ENCODE measurements at places on chromosomes 13 and 19.

DNA sequence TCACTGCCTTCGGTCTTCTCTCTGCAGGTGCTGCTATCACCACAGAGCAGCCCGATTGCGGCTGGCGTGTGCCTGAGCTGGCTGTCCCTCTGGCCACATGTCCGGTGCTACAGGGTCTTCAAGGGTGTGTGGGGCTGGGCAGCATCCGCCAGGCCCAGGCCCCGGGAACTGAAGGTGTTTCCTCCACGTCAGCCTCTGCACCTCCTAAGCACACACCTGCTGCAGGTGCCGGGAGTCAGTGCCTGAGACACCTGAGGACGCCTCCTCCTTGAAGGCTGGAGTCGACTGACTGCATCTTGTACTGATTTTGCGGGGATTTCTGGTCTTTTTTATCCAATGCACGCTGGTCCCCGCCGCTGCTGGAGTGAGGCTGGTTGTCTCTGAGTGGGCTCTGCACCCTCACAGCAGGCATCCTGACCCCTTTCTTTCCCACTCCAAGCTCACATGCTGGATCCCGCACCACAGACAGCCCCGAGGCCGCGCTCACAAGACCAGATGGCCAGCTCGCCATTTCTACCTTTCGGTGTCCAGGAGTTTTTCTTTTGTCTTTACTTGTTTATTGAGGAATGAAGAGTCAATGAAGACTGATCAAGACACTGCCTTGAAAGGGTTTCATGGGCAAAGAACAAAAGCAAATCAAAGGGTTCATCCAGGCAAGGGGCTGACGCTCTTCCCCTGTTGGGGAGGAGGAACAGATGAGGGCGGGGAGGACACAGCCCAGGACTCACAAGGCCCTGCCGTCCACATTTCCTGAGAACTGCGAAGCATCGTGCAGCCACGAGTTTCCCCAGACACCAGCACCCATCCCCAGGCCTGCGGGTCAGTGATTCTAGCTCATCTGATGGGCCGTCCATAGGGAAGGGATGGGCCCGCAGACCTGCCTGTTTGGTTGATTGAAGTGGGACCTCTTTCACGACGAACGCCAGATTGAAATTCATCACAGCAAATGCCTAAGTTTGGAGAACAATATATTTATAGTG lies 203.8 kb upstream of the SOX1 start:
- DNase-seq, result no peak

- DNase-seq, result peak; percentile 36
These were observed 919 bp downstream of the VAV1 start for GRCh38 chr19:6773323-6773931.

GRCh38 chr13:96792736-96793403 lies 201.4 kb downstream of the OXGR1 start:
- no peak for DNase-seq

- DNase-seq, result no peak
These were observed 352.4 kb downstream of the KLF5 start for GRCh38 chr13:73411067-73411809.

DNA sequence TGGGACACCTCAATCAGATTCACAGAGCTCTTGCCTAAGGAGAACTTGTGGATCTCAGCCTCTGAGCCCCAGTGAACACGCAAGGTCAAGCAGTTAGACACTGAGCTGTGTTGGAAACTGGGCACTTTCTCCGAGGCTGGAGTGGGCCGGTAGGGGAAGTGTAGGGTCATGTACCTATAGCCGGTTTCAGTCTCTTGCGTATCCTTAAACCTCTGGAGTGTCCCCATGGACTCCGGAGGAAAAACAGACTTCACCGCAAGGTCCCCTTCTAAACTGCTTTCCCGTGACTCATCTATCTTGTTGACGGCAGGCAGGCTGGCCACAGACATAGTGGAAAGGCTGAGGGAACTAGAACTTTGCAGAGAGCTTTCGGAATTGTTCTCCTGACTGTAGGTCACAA lies 11.3 kb downstream of the IQCN start:
- DNase-seq, result no peak

GRCh38 chr19:40231544-40232424 lies 5.3 kb upstream of the CCNP start:
- DNase-seq, result no peak

GRCh38 chr13:40484101-40484800 lies 182.2 kb downstream of the FOXO1 start:
- DNase-seq, result no peak

- DNase-seq, result no peak
These were observed 2.1 kb upstream of the ANGPTL8 start for GRCh38 chr19:11237321-11237720.

DNA sequence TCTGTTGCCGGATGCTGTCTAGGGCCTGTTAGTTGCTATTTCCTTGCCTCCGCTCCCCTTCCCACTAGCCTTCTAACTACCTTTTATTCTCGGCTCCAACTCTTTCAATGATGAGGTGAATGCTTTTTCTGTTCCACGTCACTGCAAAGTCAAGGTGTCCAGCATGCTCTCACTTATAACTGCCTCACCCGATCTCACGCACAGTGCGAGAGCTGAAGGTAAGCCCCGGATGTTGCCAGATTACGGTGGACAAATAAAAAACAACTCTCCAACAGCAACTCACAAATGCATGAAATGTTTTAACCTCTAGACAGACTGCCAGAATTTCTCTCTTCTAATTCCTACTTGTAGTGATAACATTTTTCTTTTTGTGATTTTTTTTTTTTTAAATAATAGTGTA lies 169.9 kb downstream of the STK24 start:
- DNase-seq, result no peak

GRCh38 chr19:6750062-6750461 lies 10.6 kb downstream of the TRIP10 start:
- no peak for DNase-seq

DNA sequence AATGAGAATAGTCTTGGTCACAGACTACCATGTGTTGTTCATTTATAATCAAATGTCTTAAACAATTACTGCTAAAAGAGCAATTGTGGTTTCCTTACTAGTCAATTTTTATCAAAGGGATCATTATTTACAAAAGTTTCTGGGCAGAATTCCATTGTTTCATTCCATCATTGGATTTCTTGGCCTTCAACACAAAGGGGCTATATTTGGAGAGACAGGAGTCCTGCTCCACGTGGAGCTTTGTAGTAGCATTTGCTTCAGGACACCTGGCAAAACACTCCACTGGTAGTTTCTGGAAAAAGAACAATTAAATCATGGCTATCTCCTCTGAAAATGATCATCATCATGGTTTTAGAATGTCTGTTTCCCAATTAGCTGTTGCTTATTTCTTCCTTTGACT lies 22.3 kb upstream of the STARD13 start:
- DNase-seq, result no peak

DNA sequence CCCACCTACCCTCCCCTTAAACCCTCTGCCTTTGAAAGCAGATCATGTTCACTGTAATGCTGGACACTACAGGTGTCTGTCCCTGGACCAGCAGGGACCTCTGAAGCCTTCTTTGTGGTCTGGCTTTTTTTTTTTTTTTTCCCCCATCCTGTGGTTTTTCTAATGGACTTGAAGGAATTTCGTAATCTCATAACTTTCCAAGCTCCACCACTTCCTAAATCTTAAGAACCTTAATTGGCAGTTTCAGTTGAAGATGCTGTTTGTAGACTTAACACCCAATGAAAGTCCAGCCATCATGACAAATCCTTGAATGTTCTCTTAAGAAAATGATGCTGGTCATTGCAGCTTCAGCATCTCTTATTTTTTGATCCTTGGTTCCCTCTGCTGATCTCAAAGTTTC lies 45.0 kb upstream of the LRCH1 start:
- DNase-seq, result no peak

- no peak for DNase-seq
These were observed 175.6 kb upstream of the SLITRK6 start for GRCh38 chr13:85974608-85975366.
